ENCODE measurements at places on chromosomes 16 and 17. TPM values are rescaled to one million over a fixed set of nuclear protein-coding genes. Genes with fewer than 3 reads are reported as not detected.
A peak's percentile ranks its signal among the peaks of the same experiment; 100 is the strongest.

- DNase-seq = no peak
Observed at GRCh38 chr16:8137606-8138005, 452.7 kb downstream of the TMEM114 start.

Gene TMEM238L
- 3.2 TPM for polyA plus RNA-seq

- no peak for DNase-seq
Observed at GRCh38 chr17:73436954-73437353, 125.2 kb upstream of the CDC42EP4 start.

DNA sequence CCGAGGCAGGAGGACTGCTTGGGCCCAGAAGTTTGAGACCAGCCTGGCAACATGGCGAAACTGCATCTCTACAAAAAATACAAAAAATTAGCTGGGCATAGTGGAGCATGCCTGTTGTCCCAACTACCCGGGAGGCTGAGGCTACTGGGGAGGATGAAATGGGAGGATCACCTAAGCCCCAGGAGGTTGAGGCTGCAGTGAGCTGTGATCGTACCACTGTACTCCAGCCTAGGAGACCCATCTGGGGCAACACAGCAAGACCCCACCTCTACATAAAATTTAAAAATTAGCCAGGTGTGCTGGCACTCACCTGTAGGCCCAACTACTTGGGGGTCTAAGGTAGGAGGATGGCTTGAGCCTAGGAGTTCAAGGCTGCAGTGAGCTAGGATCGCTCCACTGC is 1.8 kb downstream of the PAM16 start:
- DNase-seq = no peak

Gene TP53TG3B
- not detected for polyA plus RNA-seq

- DNase-seq = peak; percentile 94
Observed at GRCh38 chr16:28011971-28012445, 51.5 kb downstream of the GSG1L start.

Gene GJC1
- polyA plus RNA-seq = 1.8 TPM

DNA sequence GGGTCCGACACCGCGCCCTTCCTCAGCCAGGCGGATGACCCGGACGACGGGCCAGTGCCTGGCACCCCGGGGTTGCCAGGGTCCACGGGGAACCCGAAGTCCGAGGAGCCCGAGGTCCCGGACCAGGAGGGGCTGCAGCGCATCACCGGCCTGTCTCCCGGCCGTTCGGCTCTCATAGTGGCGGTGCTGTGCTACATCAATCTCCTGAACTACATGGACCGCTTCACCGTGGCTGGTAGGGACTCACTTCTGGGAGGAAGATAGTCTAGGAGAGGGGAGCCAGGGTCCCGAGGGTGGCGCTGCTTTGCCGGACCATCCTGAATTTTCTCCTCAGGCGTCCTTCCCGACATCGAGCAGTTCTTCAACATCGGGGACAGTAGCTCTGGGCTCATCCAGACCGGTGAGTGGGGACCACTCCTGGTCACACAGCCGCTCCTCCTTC is 601 bp downstream of the SPNS1 start:
- no peak for DNase-seq

DNA sequence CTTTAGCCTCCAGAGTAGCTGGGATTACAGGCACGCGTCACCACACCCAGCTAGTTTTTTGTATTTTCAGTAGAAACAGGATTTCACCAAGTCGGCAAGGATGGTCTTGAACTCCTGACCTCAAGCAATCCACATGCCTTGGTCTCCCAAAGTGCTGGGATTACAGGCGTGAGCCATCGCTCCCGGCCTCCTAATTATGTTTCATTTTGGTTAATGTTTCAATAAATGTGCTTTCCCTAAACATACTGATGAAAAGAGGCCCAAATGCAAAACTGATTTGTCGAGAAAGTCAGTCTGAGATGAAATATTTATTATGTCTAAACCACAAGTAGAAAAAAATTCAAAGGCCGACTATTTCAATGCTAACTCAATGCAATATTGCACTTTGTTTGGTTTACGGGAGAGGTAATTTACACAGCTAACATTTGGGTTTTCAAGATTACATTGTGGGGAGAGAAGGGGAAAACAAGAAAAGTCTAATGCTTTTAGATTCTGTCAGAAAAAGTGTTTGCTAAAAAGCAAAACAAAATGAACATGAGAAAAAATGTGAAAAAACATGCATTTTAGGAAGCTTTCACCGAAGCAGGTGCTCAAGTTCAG is 9.8 kb downstream of the STAT3 start:
- no peak for DNase-seq
